ENCODE measurements at places on chromosomes 16 and 17. TPM values are rescaled to one million over a fixed set of nuclear protein-coding genes. Genes with fewer than 3 reads are reported as not detected.

RANBP10 gene
- 22.5 TPM for total RNA-seq

FLYWCH2 gene
- 35.0 TPM for total RNA-seq

CCT6B gene
- total RNA-seq, result not detected

KRT13 gene
- total RNA-seq, result not detected

NUP85 gene
- total RNA-seq, result 23.9 TPM

C16orf89 gene
- total RNA-seq, result 1.5 TPM

TM4SF5 gene
- total RNA-seq, result 23.8 TPM

CDR2L gene
- 5.6 TPM for total RNA-seq

GPR142 gene
- total RNA-seq, result 0.48 TPM

DHODH gene
- not detected for total RNA-seq

VTN gene
- total RNA-seq, result not detected

CDC6 gene
- 3.2 TPM for total RNA-seq
